GM13977 (cell line): ENCODE measurements at places on chromosomes 12 and 14.
A peak's percentile ranks its signal among the peaks of the same experiment; 100 is the strongest.

DNA sequence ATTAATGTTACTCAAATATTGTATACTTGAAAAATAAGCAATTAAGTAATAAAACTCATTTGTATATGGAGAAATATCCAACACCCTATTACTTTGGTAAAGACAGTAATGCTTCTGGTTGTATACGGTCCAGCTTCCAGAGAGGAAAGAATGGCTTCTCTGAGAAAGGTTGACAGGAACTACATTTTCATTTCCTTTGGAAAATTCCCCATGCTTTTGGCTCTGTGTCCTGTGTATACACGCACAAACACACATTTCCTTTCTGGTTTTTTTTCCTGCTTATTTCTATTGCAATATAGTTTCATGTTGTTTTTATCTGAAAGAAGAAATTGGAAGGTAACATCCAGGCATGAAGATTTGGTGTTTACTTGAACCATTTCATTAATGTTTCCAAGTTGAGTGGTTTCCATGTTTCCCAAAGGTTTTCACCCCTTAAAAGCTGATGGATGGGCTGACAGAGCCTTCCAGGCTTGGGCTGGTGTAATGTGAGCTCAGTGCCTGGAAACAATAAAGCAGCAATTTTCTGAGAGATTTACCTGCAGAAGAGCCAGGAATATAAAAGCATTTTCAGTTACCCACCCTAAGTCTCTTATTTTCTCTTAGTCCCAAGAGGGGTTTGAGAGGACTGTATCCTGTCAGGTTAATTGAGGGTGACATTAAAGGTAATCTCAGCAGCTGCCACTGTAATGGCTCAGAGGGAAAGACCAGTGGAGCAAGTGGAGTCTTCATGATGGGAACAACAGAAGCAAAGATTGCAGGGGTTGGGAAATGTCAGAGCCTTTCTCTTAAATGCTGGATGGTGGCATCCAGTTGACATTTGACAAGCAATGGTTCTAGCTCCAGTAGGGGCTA is 33.4 kb upstream of the TMTC1 start:
- no peak for DNase-seq

GRCh38 chr14:62030387-62030786 is 268.2 kb downstream of the SNAPC1 start:
- no peak for DNase-seq

GRCh38 chr14:80124794-80125193 is 86.5 kb downstream of the DIO2 start:
- no peak for DNase-seq

GRCh38 chr12:46264057-46264456 is 4.8 kb downstream of the SLC38A1 start:
- DNase-seq: peak; percentile 26

GRCh38 chr12:129234209-129234608 is 380.9 kb downstream of the GLT1D1 start:
- DNase-seq: no peak

DNA sequence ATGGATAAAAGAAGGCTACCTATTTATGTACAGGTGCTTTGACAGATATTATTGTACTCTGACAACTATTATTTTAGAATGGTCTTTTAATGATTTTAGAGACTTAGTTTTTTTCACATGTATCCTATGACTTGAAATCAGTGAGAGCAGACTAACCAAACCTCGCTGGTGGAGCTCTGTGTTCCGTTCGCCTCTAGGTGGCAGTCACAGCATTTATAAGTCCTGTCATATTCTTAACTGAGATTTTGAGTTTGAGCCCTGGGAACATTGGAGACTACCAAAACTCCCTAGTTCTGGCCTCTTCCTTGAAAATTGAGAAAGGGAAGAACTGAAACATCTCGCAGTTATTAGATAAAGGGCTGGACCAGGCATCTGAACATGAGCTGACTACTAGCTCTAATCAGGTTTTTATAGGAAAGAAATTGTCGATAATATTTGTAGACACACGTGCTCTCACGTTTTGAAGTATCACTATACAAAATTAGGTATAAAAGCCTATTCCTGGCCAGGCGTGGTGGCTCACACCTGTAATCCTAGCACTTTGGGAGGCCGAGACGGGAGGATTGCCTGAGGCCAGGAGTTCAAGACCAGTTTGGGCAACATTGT is 48.3 kb downstream of the TTLL5 start:
- DNase-seq: peak; percentile 51

DNA sequence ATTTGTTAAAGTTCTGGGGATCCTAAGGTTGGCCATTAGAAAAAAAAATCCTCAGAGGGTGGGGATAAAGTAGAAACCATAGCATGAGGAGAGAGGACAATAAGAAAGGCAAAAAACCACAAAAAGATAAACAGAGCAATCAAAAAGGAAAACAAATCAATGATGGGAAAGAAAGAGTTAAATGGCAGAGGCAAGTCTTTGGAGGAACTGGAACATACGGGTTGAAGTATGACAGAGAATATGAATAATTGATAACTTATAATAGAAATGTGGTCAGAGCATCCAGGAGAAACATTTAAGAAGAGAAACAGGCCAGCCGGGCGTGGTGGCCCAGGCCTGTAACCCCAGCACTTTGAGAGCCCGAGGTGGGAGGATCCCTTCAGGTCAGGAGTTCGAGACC is 17.8 kb upstream of the SALL2 start:
- no peak for DNase-seq

DNA sequence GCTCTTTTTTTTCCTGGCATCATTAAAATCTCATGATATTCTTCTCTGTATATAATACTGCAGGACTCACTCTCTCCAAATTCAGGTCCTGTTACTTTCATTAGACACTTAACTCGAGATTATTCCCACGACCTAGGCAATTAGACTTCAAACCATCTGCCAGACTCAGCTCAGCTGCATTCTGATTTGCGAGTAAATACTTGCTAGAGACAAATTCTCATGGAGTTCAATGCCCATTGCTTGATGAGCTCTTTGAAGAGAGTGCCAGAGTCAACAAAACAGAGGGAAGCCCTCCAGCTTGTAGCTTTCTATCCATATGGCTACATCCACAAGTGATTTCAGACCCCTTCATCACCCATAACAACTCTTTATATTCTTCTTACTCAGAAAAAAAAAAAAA is 88.3 kb downstream of the GTF2A1 start:
- no peak for DNase-seq

GRCh38 chr12:3202734-3203446 is 125.7 kb downstream of the TSPAN9 start:
- peak; percentile 86 for DNase-seq

DNA sequence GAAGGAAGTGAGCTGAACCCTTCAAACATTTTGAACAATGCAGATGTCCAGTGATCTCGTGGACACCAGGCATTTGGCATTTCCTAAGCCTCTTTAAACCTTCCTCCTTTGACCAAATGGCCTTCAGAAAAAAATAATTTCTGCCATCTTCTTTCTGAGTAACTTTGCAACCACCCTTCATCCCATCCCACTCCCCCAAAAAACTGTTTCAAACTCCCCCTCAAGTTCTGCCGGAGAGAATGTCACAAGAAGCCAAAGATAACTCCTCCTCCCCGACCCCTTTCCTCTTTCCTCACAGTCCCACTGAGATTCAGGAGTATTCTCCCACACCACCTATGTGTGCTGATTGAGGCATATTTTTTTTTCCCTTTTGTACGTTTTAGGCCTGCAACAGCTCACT is 1.7 kb downstream of the KSR2 start:
- no peak for DNase-seq

- DNase-seq: no peak
These were observed 75.5 kb downstream of the ACADS start for GRCh38 chr12:120801146-120801545.

- DNase-seq: no peak
These were observed 57.5 kb downstream of the SOS2 start for GRCh38 chr14:50173891-50174290.

GRCh38 chr12:127052511-127053232 is 1214.3 kb upstream of the TMEM132C start:
- no peak for DNase-seq

- no peak for DNase-seq
These were observed 6.8 kb upstream of the TWF1 start for GRCh38 chr12:43812926-43813325.

DNA sequence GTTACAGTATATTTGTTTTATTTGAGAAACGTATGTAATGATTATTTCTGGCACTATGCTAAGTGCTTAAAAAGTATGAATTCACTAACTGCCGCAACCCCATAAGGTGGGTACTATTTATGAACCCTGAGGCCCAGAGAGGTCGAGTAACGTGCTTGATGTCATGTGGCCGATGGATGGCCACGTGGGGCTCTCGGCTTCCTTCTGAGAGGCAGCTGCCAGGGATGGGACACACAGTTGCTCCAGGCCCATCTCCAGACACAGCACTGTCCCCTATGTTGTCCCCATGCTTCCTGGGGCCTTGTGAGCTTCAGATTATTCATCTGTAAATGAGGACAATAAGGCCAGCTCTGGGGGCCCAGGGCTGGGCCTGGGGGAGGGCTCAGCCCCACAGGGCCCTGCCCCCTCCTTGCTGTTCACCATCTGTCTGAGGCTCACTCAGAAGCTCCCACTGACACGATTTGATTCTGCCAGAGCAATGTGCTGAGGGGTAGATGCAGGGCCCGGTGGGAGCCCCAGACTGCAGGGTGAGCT is 115.0 kb downstream of the CALM1 start:
- DNase-seq: no peak

DNA sequence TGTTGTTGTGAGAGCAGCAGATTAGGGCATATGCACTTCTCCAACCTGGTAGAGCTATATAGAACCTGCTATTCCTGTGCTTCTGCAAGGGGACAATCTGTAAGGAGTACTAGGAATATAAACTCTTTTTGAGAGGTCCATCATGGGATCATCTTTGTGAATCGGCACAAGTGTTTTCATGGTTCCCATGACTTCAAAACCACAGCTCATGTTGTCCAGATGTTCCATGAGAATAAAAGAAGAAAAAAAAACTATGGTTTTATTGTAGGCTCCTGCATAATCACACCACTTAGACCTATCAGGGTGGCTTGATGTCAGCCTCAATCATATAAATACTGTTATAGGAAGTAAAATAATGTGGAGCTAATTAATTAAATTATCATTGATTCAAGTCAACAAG is 311.4 kb upstream of the ATP2B1 start:
- no peak for DNase-seq

GRCh38 chr14:86505808-86506207 is 975.9 kb downstream of the FLRT2 start:
- DNase-seq: no peak

DNA sequence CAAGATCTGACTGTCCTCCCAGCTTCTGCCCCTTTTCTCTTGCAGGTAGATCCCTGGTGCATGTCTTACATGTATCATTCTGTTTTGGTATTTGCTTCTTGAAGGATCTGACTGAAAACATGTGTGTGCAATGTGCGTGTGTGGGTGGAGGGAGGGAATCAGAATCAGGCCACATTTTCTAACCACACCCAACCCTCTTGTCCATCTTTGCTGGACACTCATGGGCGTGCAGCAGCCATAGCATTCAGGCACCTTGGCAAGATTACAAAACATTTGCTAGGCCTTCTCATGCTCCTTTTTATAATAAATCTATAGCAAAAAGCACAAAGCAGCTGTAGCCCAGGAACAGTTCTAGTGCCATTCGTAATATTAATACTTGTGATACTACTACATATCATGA is 233.6 kb upstream of the E2F7 start:
- no peak for DNase-seq

- DNase-seq: no peak
These were observed 148.7 kb downstream of the ETV6 start for GRCh38 chr12:11798006-11798708.

DNA sequence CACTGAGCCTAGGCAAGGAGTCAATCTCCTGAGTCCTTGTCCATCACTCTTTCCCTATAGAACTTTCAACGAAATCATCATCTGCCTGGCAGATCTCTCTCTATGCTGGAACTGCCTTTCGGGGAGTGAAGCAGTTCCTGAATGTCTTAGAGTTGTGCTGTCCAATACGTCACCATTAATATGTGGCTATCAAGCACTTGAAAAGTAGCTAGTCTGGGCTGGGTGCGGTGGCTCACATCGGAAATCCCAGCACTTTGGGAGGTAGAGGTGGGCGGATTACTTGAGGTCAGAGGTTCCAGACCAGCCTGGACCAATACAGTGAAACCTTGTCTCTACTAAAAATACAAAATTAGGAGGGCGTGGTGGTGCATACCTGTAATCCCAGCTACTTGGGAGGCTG is 35.1 kb downstream of the NRDE2 start:
- no peak for DNase-seq

- no peak for DNase-seq
These were observed 4.0 kb downstream of the ACVRL1 start for GRCh38 chr12:51911307-51911706.

- DNase-seq: no peak
These were observed 125.0 kb upstream of the DHRS4 start for GRCh38 chr14:23828616-23829015.

DNA sequence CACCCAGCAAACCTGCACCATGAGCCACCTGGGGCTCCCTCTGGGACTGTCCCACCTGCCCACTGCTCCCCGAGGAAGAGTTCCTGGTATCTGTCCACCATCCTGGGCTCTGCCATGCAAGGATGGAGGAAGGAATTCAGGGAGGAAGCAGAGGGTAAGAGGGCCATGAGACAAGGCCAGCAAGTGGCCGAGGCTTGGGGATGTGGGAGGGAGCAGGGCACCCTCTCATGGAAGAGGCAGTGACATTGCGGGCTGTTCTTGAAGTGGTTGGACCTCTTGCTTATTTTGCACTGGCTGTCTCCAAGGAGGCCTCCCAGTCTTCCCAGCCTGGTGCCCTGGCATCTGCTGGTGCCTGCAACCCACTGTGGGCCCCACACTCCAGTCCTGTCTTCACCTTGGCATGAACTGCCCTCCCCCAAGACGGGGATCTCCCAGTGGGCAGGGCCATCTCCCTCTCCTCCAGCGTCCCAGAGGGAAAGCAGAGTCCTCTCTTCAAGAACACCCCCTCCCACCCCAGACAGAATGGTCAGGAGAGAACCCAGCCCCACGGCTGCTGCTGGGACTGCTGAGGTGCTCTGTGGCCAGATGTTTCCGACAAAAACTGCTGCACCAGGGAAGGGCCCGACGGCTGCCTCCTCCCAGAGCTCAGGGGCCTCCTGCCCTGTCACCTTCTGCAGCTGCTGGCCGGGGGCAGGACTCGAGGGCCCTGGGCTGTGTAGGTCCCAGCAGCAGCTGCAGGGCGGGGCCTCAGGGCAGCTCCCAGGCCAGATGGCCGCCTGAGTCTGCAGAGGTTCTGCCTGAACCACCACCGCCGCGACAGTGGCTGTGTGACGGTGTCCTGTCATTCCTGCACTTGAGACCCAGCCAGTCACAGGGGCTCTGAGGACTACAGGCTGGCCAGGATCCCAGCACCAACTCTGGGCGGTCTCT is 1.8 kb upstream of the AKT1 start:
- no peak for DNase-seq

GRCh38 chr12:54350743-54351142 is 13.5 kb downstream of the GPR84 start:
- DNase-seq: no peak

DNA sequence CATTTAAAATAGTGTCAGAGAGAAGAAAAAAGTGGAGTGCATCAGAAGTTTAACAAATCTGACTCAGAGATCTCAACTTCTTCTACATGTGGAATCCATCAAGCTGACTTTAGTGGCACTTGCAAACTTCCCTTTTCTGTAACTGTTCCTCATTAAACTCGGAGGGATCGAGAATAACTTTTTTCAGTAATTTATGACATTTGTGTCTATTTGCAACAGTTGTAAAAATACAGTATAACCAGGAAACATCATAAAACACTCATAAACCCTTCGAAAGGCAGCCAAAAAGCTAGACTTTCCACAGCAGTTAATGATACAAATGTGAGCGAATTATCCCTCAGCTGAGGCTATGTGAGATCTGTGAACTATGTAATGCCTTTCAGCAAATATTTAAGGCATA is 1936.8 kb upstream of the SEL1L start:
- no peak for DNase-seq

GRCh38 chr12:107332743-107333142 is 239.4 kb upstream of the CRY1 start:
- no peak for DNase-seq

- DNase-seq: no peak
These were observed 102.8 kb downstream of the PTPRB start for GRCh38 chr12:70534466-70534865.
